NCI-H2081 treated with DMSO at 0.1 percent for 48 hours (cell line): ENCODE measurements at places on chromosomes 5 and 9.

- DNase-seq, result no peak
Observed at GRCh38 chr5:37506722-37507121, 127.6 kb downstream of the WDR70 start.

DNA sequence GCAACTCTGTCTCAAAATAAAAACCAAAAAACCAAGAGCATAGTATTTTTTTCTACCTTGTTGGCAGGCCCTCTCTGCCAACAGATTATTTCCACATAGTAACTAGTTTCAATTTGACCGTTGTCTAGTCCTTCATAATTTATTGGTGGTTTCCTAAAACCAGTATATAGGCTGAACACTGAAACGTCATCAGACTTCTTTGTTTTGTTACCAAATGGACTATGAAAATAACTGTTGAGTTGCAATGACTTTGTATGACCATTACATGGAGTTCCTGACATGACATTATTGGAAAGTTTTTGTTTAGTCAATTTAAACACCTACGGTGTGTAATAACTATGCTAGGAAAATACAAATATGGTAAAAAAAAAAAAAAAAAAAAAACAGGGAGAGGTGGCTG lies 1.7 kb downstream of the AGGF1 start:
- DNase-seq, result no peak

DNA sequence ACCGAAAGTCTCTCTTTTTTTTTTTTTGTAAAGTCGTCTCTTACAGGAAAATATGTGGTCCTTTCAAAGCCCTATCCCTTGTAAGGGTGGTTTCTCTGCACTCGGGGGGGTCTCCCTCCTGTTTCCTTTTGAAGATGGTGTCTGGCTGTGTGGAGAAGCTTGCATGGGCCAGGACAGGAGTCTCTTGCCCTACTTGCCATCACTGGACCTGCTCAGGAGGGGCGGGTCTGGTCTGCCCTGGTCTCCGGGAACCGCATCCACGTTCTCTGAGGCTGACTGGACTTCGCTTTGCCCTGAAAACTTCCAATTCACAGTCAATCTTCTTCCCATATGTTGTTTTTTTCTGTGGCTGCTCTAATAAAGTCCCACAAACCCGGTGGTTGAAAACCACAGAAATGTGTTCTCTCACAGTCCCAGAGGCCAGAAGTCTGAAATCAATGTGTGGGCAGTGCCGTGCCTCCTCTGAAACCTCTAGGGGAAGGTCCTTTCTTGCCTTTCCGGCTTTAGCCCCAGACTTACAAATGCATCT lies 92.9 kb upstream of the IER5L start:
- no peak for DNase-seq

DNA sequence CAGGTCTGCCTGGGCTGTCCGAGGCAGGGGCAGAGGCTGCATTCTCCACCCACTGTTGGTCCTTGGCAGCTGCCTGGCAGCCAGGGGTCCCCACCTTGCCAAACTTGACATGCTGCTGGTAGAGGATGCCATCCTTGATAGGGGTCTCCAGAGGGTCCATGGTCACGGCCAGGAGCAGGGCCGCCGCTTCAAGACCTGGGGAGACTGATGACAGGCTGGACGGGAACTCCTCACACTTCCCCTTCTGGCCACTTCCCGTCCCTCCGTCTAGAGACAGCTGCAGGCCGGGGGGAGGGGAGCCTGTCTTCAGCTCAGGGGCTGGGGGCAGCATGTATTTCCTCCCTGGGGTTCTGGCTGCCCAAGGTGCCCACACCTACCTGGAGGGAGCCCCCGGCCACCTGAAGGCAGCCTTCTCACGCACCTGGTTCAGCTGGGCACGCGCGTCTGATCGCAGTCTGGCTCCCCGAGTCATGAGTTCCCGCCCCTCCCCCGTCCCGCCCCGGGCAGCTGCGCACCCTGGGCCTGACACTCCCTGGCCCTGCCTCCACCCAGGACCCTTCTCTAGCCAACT lies at the start of gene DOK3:
Gene DOK3, minus strand, starts transcription at position 446 of the 571 bp plus-strand sequence. Its CDS starts 286 bp downstream, at position 160.
- no peak for DNase-seq

DNA sequence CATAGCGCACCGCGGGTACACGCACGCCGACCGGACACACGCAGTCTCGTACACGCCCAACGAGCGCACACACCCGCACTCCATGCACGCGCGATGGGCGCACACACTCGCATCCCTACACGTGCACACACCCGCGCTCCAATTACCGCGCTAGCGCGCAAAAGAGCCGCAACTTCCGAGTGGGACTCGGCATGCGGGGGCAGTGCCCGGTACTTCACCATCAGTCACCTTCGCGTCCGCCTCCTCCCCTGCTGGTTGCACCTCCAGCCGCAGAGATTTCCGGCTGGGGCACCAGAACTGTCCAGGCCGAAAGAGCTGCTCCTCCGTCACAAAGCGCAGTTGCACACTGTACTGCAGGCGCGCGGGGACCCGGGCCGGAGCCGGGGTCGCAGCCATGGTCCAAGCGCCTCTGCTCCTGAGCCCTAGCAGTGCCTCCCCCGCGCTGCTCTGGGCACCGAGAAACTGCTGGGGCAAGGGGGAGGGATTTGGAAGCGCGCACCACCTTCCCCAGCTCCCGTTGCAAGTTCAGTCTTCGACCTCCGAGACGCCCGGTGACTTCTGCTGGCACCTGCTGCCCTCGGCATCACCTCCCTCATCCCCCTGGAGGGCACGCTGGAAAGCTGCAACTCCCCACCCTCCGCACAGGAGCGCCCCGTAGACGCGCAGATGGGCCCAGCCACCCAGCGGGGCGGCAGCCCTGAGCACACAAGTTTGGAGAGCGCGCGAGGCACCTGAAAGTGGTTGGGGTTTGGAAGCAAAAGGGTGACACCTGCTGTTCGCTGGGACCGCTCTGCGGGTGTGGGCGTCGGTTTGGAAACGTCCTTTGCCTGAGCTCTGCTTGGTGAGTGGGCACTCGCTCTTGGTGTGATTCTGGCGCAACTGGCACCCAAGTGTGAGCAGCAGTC lies 337.4 kb upstream of the PUM3 start:
- peak; percentile 28 for DNase-seq

GRCh38 chr9:91771027-91771426 lies 179.0 kb downstream of the ROR2 start:
- no peak for DNase-seq
